Activated T-helper 1 cell treated with anti-CD3 and anti-CD28 coated beads, Interleukin-12 subunit alpha, Interleukin-12 subunit beta, Interleukin-2, Interleukin-4 antibody, amounts not matched to agents 30 ng/mL and 10 ng/mL and 1 ng/mL, durations not matched to agents 14 hours and 24 hours and 36 hours (primary cell): ENCODE measurements at places on chromosomes 7 and 10. TPM values are rescaled to one million over a fixed set of nuclear protein-coding genes. Genes with fewer than 3 reads are reported as not detected.

- peaks cover 2% of the 10 kb centered on the region for H3K36me3 ChIP-seq
- H3K27me3 ChIP-seq = no peaks in the 10 kb centered on the region
- DNase-seq = no peak
- no peak overlapping the region for H3K27ac ChIP-seq
- peaks cover 35% of the 10 kb centered on the region for H3K4me1 ChIP-seq
Observed at GRCh38 chr10:96645191-96645721, 58.4 kb upstream of the TM9SF3 start.

Gene NPY4R
- not detected in 2 replicates for total RNA-seq

DNA sequence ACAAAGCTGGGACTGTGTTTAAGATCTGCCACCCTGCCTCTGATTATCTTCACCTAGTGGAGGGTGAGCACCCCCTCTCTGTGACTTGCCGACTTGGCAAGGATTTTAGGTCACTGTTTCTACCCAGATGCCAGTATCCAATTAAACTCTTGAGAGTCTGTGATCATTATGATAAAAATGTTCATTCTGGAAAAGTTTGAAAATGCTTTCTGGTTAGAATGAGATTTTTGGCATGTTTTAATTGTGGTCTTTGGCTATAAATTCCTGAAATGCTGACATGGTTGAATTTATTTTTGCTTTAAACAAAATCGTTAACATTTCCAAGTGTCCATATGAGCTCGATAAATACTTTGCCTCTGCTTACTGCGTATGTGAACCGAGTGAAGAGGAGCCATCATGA, 221.4 kb downstream of the BICC1 start:
- DNase-seq = no peak
- H3K4me1 ChIP-seq = no peaks in the 10 kb centered on the region
- no peaks in the 10 kb centered on the region for H3K27me3 ChIP-seq
- H3K27ac ChIP-seq = no peak overlapping the region
- no peaks in the 10 kb centered on the region for H3K36me3 ChIP-seq
- no peak overlapping the region for H3K4me3 ChIP-seq

GRCh38 chr7:29139796-29140195, 6.5 kb downstream of the CPVL start:
- H3K36me3 ChIP-seq = no peaks in the 10 kb centered on the region
- no peak overlapping the region for H3K4me3 ChIP-seq
- no peak for DNase-seq
- peaks cover 7% of the 10 kb centered on the region for H3K27me3 ChIP-seq
- H3K4me1 ChIP-seq = no peaks in the 10 kb centered on the region

- no peak overlapping the region for H3K27ac ChIP-seq
- H3K4me1 ChIP-seq = no peaks in the 10 kb centered on the region
- H3K4me3 ChIP-seq = no peak overlapping the region
- peaks cover 11% of the 10 kb centered on the region for H3K27me3 ChIP-seq
- no peaks in the 10 kb centered on the region for H3K36me3 ChIP-seq
- no peak for DNase-seq
Observed at GRCh38 chr7:36820527-36821170, 96.4 kb upstream of the AOAH start.

GRCh38 chr7:65974191-65974801, 7.7 kb downstream of the GUSB start:
- H3K27me3 ChIP-seq = no peaks in the 10 kb centered on the region
- H3K4me3 ChIP-seq = no peak overlapping the region
- H3K27ac ChIP-seq = no peak overlapping the region
- H3K36me3 ChIP-seq = peaks cover 32% of the 10 kb centered on the region
- no peak for DNase-seq
- no peaks in the 10 kb centered on the region for H3K4me1 ChIP-seq
